Central memory CD4-positive, alpha-beta T cell (primary cell): ENCODE measurements at places on chromosomes 1 and 21.

DNA sequence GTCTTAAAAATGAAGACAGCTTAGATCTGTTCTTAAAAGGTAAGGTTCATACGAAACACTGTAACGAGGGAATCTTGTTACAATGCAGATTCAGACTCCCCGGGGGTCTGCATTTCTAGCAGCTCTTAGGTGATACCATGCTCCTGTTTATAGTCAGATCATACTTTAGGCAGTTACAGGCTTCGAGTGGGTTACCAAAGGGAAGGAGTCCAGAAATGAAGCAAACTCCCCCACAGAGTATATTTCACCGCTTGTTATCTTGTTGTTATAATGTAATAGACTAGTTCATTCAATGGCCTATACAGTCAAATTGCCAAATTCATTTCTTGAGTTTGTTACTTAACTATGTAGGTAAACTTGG lies 601.1 kb downstream of the USP25 start:
- no peak for DNase-seq

GRCh38 chr1:9013819-9014218 lies 12.4 kb downstream of the SLC2A7 start:
- no peak for DNase-seq

GRCh38 chr1:3978990-3979325 lies 78.9 kb upstream of the C1orf174 start:
- DNase-seq, result no peak

DNA sequence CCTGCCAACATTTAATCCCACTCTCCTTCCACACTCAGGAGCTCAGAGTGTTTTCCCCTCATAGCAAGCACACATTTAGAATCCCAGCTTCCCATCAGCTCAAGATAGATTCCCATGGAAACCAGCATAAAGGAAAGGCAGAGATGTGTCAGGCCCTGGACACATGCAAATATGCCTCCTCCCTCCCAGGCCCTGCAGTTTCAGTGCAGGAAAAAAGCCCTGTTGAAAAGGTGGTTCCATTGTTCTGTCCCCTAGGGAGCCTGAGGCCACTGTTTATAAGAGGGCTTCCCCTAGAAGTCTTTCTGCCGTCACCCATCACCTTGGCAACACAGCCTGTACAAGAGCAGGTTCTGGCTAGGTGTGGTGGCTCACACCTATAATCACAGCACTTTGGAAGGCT lies 3.6 kb downstream of the CACNA1S start:
- no peak for DNase-seq

GRCh38 chr1:95171270-95172245 lies 54.4 kb downstream of the TLCD4 start:
- no peak for DNase-seq

DNA sequence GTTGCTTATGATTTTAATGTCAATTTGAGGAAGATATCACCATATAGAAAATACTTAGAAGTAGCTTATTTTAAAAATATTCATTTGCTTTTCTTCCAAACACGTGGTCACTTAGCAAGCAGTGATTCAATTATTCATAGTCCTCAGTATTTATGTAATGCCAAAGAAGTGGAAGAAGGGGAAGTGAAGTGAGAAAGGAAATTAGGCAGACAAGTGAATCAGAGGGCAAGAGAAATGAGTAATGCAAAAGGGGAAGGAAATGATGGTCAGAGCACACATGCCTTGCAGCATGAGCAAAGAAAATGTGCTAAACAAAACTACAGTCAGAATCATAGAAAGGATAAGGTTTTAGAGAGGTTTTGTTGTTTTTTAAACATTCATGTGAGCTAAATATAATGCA lies 31.8 kb downstream of the SDCCAG8 start:
- DNase-seq, result no peak

- no peak for DNase-seq
These were observed 68.3 kb upstream of the TARDBP start for GRCh38 chr1:10943991-10944730.

DNA sequence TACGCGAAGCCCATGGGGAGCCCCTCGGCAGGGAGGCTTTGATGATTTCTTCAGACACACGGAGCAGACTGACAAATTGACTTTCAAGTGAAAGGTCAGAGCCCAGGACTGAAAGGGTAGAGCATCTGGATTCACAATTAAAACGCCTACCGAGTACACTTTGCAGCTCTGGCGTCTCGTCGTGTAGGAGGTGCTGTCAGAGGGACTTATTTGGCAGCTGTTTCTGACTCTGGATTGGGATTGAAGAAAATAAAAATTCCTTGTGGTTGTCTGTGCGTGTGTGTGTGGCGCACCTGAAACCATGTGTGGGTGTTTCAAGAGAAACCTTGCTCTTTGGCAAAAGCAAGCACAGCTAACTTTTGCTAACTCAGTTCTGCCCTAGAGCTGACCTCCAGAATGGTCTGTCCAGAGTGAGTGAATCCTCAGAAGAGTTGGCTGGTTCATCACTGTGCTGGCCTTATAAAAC lies 348.7 kb downstream of the HLX start:
- DNase-seq, result no peak

- no peak for DNase-seq
These were observed 38.2 kb downstream of the KCNJ6 start for GRCh38 chr21:37877888-37878684.

- DNase-seq, result no peak
These were observed 82.5 kb downstream of the DESI2 start for GRCh38 chr1:244735404-244735803.

DNA sequence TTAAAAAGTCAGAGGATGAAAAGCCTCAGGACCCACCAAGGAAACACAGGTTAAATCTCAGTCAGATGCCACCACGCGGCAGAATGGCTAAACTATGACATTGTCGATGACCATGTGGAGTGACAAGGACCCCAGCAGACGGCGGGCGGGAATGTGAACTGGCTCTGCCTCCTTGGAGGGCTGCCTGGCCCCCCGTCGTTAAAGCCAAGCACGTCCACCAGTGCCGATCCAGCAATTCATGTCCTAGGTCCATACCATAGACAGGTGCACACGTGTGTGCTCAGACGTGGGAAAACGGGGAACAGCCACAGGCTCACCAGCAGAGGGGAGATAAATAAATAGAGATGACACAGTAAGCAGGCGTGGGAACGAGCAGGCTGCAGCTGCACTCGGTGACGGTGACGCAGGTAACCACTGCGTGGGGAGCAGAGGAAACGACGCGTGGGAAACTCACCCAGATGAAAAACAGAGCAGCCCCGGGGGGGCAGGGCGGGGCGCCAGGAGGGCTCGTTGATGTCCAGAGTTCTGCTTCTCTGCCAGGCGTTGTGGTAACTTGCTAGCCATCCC lies 28.3 kb upstream of the PCBP3 start:
- DNase-seq, result peak; percentile 93

DNA sequence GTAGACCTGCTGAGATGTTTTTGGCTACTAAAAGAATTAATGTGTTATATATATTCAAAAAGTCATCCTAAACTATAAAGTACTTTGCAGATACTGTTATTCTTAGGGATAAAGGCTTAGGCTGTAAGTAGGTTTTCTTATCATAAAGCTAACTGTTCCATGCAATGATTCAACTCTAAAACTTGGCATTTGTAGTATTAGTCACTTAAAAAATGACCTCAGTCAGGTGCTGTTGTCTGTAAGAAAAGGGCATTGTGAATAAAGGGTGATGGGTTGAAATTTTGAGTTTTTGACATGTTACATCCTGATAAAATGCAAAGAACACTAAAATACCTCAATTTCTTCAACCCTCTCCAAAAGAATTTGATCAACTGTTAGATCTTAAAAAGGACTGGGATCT lies 32.9 kb downstream of the ADCY10 start:
- no peak for DNase-seq

DNA sequence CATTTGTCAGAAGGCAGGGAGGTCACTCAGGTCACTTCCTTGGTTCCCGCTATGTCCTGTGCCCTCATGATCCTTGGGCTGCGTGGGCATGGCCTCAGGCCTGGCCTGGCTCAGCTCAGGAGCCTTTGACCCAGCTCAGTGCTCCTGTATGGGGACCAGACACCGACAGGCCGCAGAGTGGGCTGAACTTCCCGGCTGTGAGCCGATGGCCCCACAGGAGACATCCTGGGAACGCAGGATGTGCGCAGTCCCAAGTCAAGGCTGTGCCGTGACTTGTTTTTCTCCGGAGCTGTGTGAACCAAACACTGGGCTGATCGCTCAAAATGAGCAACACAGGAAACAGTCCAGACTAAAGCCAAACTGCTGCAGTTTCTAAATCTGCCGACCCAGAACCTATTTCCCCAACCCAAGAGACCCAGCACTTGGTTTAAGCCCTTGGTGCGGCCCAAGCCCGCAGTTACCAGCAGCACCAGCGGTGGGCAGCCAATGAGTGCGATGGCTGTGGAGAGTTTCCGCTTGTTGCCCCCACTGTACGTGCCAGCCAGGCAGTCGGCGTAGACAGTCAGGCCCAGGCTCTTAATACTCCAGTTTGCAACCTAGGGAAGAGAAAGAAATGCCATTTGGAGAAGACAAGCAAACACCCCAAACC lies 92.3 kb upstream of the GCLM start:
- no peak for DNase-seq

DNA sequence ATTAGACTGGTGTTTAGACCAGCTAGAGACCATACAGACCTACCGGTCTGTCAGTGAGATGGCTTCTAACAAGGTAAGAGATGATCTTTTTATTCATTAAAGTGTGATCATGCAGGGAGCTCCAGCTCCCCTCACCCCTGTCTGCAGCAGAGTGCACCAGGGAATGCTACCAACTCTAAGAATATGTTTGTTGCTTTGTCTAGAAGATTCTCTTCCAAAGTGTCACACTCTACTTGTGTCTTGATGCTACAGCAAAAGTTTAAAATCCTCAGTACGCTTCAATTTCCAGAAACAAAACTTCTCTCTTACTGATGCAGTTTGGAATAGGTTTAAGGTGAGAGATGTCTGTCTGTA lies 201.4 kb upstream of the SGIP1 start:
- DNase-seq, result no peak

DNA sequence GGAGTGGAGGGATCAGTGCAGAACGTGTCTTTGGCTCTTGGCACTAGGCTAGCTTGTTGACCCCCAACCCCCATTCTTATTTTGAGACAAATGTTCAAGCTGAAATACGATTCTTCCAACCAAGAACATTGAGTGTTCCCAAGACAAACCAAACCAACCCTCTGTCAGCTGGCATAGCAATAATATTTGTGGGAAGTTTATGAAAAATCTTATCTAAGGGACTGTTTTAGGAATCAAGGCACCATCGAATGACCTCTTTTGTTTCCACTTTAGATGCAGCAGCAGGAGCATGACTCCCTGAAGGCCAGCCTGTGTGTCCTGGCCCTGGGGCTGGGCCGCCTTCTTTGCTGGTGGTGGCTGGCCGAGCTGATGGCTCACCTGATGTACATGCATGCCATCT lies 89.2 kb downstream of the HHAT start:
- no peak for DNase-seq

DNA sequence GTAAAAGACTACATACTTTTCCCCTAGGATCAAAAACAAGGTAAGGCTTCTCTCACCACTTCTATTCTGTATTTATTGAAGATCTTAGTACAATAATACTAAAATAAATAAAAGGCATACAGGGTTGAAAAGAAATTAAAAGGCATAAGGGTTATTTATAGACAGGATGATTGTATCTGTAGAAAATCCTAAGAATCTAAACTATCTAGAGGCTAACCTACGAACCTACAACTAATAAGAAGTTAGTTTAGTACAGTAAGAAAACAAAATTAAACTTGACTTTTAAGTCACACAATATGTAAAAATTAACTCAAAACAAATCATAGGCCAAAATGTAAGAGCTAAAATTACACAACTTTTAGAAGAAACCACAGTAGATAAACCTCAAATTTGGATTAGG lies 50.4 kb upstream of the ADAM30 start:
- DNase-seq, result no peak

GRCh38 chr21:34603002-34603709 lies 11.8 kb downstream of the RCAN1 start:
- DNase-seq, result peak; percentile 28

GRCh38 chr1:154972213-154972516 lies 1.6 kb upstream of the SHC1 start:
- no peak for DNase-seq

GRCh38 chr1:145716641-145717345 lies 2.5 kb upstream of the CD160 start:
- DNase-seq, result no peak

GRCh38 chr1:165069829-165070228 lies 286.7 kb downstream of the LMX1A start:
- no peak for DNase-seq

- no peak for DNase-seq
These were observed 25.9 kb upstream of the MFSD2A start for GRCh38 chr1:39928809-39929587.

DNA sequence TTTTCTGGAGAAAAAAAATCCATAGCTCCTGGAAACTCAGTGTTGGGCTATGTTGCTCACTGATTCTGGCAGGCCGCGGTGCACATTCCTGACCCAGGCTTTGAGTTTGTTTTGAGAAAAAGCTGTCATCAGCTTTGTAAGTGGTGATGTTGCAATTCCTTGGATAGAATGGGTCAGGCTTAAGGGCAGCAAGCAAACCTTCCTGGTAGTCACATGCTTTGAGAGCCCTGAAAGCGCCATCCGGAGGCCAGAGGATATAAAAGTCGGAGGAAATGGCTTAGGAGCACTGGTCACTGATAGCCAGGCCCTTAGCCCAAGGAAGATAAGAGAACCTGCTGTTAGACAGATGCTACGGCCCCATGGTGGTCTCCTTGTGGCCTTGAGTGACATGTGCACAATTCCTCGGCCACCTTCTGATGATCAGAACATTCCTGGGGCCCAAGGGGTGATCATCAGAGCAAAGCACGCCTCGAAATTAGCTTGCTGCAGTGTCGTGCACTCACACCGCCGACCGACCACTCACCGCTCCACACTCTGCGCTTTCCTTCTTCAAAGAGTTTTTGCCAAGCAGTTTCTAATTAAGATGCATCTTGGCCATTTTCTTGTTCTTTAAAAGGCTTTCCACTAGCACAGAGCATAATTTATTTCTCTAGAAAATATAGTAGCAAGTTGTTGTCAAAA lies 78.6 kb downstream of the MAN1C1 start:
- DNase-seq, result no peak

GRCh38 chr1:94305704-94306103 lies 68.3 kb upstream of the ARHGAP29 start:
- DNase-seq, result no peak

DNA sequence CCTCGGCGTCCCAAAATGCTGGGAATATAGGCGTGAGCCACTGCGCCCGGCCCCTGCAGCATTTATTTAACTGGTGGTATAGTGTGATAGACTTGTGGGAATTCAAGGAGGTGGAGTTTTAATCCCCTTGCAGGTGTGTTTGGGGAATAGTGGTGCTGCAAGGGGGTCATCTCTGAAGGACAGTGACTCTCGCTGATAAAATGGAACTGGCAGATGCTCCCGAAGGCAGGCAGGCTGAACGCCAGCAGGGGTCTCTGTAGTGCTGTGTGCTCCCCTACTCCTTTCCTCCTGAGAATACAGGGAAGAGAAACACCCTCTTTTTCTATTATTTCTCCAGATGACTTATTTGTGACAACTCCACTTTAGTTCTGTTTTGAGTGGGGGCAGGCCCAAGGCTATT lies 4.0 kb downstream of the OSCP1 start:
- no peak for DNase-seq

GRCh38 chr1:25083481-25084345 lies 148.6 kb downstream of the SYF2 start:
- DNase-seq, result no peak
